Glomerular endothelial cell (primary cell): ENCODE measurements at places on chromosomes 5 and 9. TPM values are rescaled to one million over a fixed set of nuclear protein-coding genes. Genes with fewer than 3 reads are reported as not detected.

GRCh38 chr5:128271859-128272464, 188.4 kb downstream of the SLC12A2 start:
- peak; percentile 86 for DNase-seq

DNA sequence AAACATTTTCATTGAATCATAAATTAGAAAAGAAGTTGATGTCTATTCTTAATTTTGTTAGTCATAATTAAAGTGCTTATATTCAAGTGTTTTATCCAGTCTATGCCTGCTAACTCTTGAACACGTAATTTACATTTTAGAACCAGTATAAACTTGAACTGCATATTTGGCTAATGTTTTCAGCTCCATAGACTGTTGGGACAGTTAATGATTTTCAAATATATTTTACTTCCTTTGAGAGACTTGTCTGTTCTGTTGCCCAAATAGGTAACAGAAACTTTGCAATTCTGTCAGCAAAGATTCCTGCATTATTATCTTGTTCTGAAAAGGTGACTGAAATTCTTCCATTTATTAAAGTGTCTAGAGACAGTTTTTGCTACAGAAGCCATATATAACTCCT, 7.8 kb downstream of the ITGA2 start:
- no peak for DNase-seq

GRCh38 chr5:62640446-62640845, 61.8 kb downstream of the LRRC70 start:
- no peak for DNase-seq

DNA sequence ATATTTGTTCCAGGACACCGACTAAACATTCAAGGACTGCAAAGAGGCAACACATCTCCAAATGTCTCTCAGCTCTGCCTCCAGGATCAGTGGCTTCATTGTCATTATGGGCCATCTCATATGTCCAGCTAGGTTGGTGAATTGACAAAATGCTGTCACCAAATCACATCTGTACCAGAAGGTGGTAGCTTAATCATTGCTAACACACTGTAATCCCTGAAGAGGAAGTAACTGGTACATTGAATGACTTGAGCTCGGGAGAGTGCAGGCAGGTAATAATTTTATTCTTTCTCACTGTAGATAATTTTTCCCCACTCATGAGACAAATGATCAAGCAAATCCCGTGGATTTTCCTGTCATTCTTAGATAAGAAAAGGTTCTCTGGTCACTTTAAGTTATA, 169.8 kb downstream of the SEMA6A start:
- DNase-seq = no peak

Gene PDE8B
- total RNA-seq = 0.12 and 0.29 TPM in 2 replicates

DNA sequence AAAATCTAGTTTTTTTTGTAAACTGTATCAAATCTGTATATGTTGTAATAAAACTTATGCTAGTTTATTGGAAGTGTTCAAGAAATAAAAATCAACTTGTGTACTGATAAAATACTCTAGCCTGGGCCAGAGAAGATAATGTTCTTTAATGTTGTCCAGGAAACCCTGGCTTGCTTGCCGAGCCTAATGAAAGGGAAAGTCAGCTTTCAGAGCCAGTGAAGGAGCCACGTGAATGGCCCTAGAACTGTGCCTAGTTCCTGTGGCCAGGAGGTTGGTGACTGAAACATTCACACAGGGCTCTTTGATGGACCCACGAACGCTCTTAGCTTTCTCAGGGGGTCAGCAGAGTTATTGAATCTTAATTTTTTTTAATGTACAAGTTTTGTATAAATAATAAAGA, 24.3 kb downstream of the HMGCR start:
- no peak for DNase-seq

Gene SPINK14
- not detected in 2 replicates for total RNA-seq

DNA sequence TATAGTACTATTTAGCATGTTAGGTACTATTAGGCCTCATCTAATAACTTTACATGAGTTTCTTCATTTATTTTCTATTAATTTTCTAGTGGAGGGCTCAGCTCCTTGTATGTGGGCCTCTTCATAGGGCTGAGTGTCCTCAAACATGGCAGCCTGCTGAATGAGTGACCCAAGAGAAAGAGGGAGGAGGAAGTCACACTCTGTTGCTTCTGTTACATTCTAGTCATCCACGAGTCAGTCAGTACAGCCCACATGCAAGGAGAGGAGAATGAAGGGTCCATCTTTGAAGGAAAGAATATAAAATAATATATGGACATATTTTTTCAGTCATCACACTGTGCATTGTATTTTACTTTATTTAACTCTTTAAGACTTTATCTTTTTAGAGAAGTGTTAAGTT, 66.6 kb upstream of the NR3C1 start:
- DNase-seq = no peak

GRCh38 chr5:83632874-83633273, 87.8 kb downstream of the HAPLN1 start:
- DNase-seq = peak; percentile 41

Gene ARHGEF37
- total RNA-seq = 4.6 and 8.5 TPM in 2 replicates

Gene DAPK1
- total RNA-seq = 63.0 and 63.8 TPM in 2 replicates

Gene ANKRD18B
- 0.82 and 0.93 TPM in 2 replicates for total RNA-seq

Gene ADAMTS13
- 3.3 and 3.6 TPM in 2 replicates for total RNA-seq

GRCh38 chr5:131068893-131069643, 96.0 kb downstream of the HINT1 start:
- no peak for DNase-seq

GRCh38 chr5:156367597-156367996, 40.6 kb downstream of the SGCD start:
- no peak for DNase-seq

DNA sequence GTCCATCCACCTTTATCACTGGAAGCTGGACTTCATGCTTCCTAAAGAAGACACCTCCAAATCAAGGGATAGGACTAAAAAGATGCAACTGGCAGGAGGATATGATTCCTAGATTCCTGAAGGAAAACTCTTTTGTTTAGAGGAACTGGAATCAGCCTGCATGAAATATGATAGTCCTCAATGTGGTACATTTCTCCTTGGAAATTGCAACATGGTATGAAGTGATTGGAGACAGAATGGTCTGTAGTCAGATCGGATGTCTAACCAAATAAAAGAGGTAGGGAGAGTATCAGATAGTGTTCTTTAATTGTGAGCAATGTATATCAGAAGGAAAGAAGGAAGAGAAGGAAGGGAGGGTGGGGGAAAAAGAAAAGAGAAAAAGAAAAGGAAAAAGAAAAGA, 116.1 kb upstream of the FSTL4 start:
- no peak for DNase-seq

Gene FOXD4
- not detected in 2 replicates for total RNA-seq

GRCh38 chr9:98442114-98442513, 186.7 kb upstream of the TBC1D2 start:
- no peak for DNase-seq

GRCh38 chr5:116521173-116521872, 53.3 kb downstream of the SEMA6A start:
- no peak for DNase-seq

DNA sequence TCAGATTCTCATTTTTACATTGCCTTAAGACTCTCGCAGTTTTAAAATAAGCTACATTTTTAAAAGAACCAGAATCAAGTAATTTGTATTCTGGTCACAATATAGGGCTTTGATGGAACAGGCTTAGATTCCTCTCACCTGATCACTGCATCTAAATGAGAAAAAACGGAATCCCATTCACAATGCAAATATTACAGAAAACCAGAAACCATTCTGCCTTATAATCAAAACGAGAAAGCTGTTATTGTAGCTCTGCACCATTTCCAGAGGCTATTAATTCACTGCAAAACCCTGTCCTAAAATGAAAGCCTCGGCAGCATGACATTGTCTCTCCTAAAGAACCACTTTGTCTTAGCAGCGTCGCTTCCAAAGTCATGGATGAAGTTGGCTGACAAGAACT, 116.1 kb upstream of the ZNF366 start:
- DNase-seq = no peak

GRCh38 chr5:142756576-142756975, 13.6 kb upstream of the ARHGAP26 start:
- DNase-seq = no peak

DNA sequence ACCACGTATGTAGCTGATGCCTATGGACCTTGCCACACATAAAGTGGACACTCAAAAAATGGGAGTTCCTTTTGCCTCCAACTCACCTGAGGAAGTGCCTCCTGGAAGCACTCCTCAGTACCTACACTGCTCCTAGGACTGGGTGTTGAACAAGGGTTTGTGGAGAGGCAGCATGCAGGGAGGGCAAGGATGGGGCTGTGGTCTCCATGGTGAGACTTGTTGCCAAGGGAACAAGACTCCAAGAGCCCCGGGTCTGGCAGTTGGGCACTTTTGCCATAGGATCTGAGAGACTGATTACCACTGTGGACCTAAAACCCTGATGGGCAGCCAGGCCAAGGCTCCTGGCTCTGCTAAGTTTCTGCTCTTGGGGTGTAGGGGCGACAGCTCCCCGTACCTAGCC, 6.9 kb upstream of the NR5A1 start:
- no peak for DNase-seq

DNA sequence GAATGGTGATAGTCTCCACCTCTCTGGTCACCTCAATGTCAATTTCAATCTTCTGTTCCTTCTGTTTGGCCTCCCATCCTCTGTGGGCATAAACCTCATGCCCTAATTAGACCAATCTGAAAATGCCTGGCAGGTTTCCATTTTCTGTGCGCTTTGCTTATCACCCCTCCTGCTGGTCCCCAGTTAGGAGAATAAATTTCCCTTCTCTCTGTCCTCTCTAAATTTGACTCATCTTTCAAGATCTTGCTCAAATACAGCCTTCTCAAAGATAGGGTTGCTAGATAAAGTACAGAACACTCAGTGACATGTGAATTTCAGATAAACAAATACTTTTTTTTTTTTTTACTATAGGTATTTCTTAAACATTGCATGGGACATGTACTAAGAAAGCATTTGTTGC, 69.4 kb upstream of the CD180 start:
- no peak for DNase-seq

GRCh38 chr5:67038817-67039603, 157.6 kb downstream of the CD180 start:
- DNase-seq = no peak

DNA sequence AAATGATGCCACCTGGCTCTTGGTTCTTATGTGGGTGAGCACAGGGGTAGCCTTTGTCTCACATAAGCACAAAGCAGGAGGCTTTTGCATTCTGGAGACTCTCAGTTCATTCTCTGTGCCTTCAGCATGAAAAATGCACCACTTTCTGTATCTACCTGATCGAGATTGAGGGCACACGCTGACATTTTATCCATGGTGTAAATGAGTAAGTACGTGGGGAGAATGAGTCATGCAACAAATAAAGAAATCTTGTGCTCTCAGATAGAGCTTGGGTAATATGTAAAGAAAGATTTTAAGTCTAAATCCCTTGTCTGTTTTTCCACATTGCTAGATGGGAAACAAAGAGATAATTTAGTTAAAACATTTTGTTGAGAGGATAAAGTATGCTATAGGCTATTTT, 607.2 kb upstream of the WWC1 start:
- DNase-seq = no peak

GRCh38 chr5:134086943-134087305, 27.6 kb upstream of the TCF7 start:
- no peak for DNase-seq

GRCh38 chr9:13033959-13034693, 245.4 kb downstream of the MPDZ start:
- peak; percentile 34 for DNase-seq

DNA sequence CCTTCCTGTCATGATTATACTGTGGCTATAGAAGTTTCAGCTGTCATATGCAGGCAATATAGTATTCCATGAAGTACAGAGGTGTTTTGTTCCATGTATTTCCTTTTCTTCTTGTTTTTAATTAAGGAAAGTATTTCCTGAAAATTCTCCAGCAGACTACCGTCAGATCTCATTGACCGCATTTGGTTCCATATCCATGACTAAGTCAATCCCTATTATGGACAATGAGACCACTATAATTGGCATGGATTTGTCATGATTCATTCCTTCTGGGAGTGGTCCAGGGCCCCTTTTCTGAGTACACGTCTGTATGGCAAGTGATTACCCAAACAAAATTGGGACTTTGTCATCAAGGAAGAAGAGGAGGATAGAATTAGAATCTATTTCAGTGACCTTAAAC, 283.2 kb upstream of the CLINT1 start:
- DNase-seq = no peak

Gene GPR21
- 1.1 TPM in 1 of 2 replicates, not detected in the other for total RNA-seq

Gene MYMK
- not detected in 2 replicates for total RNA-seq

DNA sequence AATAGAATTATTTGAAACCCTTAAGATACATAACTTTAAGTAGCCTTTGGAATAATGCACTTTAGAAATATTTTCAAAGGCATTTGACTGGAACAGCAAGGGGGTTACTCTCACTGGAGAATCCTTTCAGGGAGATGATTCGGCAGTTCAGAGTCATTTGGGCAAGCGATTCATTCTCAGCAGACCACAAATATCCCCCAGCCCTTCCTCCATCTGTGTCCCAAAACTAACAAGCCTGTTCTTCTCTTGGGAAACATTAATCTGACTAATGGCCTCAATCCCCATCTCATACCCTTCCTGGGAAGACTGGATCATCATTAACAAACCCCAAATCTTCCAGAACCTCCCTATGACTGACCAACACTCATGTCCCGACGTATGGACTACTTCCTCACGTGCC, 65.8 kb upstream of the S1PR3 start:
- DNase-seq = no peak

GRCh38 chr9:70609542-70610286, 195.3 kb upstream of the KLF9 start:
- no peak for DNase-seq
